ENCODE measurements at places on chromosomes 4 and X. TPM values are rescaled to one million over a fixed set of nuclear protein-coding genes. Genes with fewer than 3 reads are reported as not detected.

Gene MCF2
- total RNA-seq: under 0.01 TPM

- no peak for DNase-seq
These were observed 512.3 kb downstream of the FAT4 start for GRCh38 chr4:125826801-125827695.

DNA sequence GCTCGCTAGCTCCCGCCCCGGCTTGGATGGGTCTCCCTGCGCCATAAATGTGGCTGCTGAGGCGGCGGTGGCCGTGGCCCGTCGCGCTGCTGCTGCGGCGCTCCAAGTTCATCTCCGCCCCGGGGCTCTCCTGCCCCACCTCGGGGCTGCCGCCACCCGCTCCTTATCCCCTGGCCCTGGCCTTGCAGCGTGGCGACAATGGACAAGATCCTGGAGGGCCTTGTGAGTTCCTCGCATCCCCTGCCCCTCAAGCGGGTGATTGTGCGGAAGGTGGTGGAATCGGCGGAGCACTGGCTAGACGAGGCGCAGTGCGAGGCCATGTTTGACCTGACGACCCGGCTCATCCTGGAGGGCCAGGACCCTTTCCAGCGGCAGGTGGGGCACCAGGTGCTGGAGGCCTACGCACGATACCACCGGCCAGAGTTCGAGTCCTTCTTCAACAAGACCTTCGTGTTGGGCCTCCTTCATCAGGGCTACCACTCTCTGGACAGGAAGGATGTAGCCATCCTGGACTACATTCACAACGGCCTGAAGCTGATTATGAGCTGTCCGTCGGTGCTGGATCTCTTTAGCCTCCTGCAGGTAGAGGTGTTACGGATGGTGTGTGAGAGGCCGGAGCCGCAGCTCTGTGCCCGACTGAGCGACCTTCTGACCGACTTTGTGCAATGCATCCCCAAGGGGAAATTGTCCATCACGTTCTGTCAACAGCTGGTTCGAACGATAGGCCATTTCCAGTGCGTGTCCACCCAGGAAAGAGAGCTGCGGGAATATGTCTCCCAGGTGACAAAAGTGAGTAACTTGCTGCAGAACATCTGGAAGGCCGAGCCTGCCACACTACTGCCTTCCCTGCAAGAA is 763 bp downstream of the USP38 start:
- DNase-seq: peak; percentile 34

GRCh38 chr4:7391637-7392437 is 42.9 kb downstream of the PSAPL1 start:
- no peak for DNase-seq
